Glutamatergic neuron (in vitro differentiated cells): ENCODE measurements at places on chromosomes 6 and 20. TPM values are rescaled to one million over a fixed set of nuclear protein-coding genes. Genes with fewer than 3 reads are reported as not detected.

GRCh38 chr6:113511100-113511499, 346.0 kb upstream of the MARCKS start:
- no peak overlapping the region for H3K27ac ChIP-seq
- peaks cover 4% of the 10 kb centered on the region for H3K27me3 ChIP-seq
- DNase-seq = peak; percentile 23
- H3K36me3 ChIP-seq = no peaks in the 10 kb centered on the region
- no peak overlapping the region for H3K4me3 ChIP-seq

Gene NKAIN4
- total RNA-seq = 183 TPM

- H3K4me1 ChIP-seq = peaks cover 4% of the 10 kb centered on the region
- no peaks in the 10 kb centered on the region for H3K27me3 ChIP-seq
- no peak overlapping the region for H3K4me3 ChIP-seq
- H3K27ac ChIP-seq = no peak overlapping the region
Measured at GRCh38 chr6:97663252-97663651, 380.2 kb upstream of the MMS22L start.

Gene TPD52L2
- total RNA-seq = 109 TPM

Gene HACE1
- 22.0 TPM for total RNA-seq

Gene HTR1E
- 0.34 TPM for total RNA-seq

GRCh38 chr6:126118936-126119335, 132.6 kb downstream of the TRMT11 start:
- no peaks in the 10 kb centered on the region for H3K27me3 ChIP-seq
- no peaks in the 10 kb centered on the region for H3K36me3 ChIP-seq
- no peak overlapping the region for H3K27ac ChIP-seq
